Stimulated activated CD4-positive, alpha-beta T cell treated with anti-CD3 and anti-CD28 coated beads, Interleukin-12 subunit alpha, Interleukin-12 subunit beta, amount 100 ng/mL, for 24 hours (primary cell): ENCODE measurements at places on chromosomes 1 and 21.

GRCh38 chr21:34221331-34222030, 142.3 kb upstream of the KCNE2 start:
- DNase-seq, result no peak

DNA sequence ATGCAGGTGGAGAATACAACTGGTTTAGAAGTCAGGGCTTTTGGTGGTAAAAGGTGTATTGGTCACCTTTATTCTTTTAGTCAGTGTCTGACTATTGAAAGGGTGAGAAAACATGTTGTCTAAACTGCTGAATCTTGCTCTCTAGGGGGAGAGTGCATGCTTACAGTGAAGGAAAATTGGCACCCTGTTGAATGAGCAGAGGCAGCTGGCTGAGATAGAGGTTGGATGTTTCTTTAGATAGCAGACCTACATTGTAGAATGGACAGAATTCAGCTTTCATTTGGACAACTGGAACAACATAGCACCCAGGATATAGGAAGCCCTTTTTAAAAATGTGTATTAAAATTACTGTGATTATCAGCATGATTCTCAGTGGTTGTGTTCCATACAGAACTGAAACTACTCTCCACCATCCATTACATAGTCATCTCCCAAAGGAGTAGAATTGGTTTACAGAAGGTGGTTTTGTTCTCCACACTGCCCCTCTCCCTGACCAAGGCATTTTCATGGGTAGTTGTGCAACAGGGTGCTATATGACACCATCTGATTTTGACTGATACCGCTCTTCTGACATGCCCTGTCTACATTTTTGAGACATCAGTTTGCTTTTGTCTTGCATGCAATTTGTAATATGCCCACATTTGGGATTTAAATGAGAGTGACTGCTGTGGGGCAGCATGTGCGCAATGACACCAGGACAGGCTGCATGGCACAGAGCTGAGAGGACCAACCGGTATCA, 16.2 kb downstream of the RHOU start:
- no peak for DNase-seq

DNA sequence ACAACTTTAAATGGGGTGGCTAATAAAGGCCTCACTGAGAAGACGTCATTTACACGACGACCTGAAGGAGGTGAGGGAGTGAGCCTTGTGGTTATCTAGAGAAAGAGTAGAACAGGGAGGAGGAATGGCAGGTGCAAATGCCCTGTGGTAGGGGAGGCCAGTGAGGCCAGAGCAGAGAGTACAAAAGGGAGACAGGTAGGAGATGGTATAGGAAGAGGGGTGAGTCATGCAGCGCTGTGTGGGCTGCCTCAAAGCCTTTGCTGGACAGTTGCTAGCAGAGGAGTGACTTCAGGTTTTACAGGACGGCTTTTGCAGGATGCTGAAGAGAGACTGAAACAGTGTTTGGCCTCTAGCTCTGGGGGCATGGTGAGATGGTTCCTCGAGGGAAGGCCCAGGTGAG, 116.0 kb downstream of the IER5 start:
- no peak for DNase-seq

DNA sequence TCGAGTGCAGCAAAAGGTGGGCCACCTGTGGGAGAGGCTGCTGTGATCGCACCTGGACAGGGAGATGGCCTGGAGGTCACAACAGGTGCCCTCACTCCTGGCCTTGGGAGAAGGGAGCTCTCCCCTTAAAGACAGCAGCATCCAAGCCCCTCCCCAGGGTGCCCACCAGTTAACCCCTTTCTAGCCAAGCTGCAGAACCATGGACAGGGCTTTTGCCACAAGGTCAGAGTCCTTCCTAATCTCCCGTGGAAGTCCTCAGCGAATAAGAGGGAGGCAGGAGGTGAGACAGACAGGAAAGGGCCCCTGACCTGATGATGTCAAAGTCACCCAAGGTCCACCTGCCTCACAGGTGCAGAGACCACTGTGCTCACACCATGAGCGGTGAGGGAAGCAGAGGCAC, 1.7 kb downstream of the CNTN2 start:
- DNase-seq, result no peak

GRCh38 chr1:179058487-179059483, 23.1 kb upstream of the TOR3A start:
- DNase-seq, result no peak

- DNase-seq, result no peak
Measured at GRCh38 chr21:32114419-32115035, 164.3 kb downstream of the MIS18A start.
